ENCODE measurements at places on chromosomes 12 and 14.

GRCh38 chr12:108299980-108300696 lies 39.0 kb downstream of the CMKLR1 start:
- DNase-seq, result no peak

GRCh38 chr14:95833429-95833828 lies 43.2 kb upstream of the TUNAR start:
- DNase-seq, result no peak

GRCh38 chr12:96308881-96309280 lies 91.4 kb downstream of the CDK17 start:
- no peak for DNase-seq

GRCh38 chr14:77355811-77356210 lies 21.1 kb downstream of the TMED8 start:
- DNase-seq, result no peak

- no peak for DNase-seq
Observed at GRCh38 chr14:106286697-106287290, 760.4 kb downstream of the TMEM121 start.

DNA sequence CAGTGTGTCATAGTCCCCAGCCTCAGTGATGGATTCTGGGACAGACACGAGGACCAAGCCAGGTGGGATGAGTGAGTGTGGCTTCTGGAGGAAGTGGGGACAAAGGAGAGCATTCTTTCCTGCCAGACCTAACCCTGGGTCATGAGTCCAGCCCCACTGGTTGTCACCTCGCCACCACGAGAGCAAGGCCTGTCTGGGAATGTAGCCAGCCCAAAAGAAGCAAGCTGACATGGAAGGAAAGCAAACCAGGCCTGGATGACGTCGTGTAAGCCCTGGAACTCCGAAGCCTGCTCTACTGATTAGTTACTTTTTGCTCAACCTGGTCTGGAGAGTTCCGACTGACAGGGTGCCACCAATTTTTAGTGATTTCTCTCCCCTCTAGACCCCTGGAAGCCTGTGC lies 105.9 kb downstream of the SINHCAF start:
- DNase-seq, result no peak

DNA sequence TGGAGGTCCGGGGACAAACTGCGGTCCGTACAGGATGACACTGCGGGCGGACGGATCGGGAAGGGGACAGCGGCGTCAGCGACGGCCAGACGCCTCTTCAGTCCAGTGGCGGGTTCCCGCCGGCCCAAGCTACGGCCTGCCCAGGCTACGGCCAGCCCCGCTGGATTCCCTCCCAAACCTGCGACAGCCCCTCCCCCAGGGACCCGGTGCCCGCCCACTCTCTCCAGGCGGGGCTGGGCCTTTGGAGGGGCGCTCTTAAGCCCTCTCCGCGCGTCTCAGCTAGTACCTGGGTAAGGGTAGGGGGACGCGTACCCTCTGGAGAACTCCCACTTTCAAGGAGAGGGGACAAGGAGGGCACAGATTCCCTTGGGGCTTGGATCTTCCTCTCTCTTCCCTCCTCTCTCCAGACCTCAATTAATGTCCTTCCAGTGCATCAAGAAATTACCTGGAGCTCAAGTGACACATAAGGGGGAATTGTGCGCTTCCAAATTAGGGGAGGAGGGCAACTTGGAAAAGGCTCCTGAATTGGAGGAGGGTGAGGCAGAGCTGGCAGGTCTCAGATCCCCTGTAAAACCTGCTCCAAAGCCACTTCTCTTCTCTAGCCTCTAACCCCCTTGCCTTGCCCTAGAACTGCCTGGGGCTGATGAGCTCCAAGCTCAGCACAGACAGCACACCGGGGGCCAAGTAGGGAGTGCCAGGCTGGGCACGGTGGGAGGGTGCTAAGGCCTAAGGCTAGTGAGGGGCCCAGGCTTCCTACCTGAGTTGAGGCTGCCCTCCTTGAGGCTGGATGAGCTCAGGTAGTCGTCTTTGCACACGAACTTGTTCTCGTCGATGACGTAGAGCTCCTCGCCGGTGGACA lies 3.1 kb downstream of the LHX5 start:
- no peak for DNase-seq

GRCh38 chr14:77473921-77474320 lies 16.0 kb downstream of the AHSA1 start:
- peak; percentile 10 for DNase-seq

GRCh38 chr14:102554821-102555819 lies 37.3 kb upstream of the RCOR1 start:
- peak; percentile 70 for DNase-seq

DNA sequence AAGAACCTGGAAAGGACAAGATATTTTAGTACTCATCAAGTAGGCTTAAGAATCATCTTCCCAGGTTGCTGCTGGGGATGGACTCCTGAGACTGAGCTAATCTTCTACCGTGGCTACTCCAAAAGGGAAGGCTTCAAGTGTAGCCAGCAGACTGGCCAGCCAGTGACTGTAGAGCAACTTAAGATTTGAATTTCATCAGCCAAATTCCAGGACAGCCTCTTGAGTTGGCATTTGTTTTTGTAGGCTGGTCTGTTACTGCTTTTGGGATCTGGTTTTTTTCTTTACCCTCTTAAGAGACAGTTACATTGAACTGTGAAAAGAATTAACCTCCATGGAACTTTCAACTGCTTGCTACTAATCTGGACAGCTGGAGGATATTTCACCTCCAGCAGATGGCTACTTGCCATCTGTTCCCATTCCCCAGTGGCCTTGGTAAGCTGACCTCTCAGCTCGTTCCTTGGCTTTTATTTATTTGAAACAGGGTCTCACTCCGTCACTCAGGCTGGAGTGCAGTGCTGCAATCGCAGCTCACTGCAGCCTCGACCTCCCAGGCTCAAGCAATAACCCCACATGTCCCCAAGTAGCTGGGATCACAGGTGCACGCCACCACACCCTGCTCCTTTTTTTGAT lies 20.7 kb downstream of the VTI1B start:
- DNase-seq, result no peak

- no peak for DNase-seq
Observed at GRCh38 chr12:76303989-76304460, 44.2 kb downstream of the BBS10 start.

DNA sequence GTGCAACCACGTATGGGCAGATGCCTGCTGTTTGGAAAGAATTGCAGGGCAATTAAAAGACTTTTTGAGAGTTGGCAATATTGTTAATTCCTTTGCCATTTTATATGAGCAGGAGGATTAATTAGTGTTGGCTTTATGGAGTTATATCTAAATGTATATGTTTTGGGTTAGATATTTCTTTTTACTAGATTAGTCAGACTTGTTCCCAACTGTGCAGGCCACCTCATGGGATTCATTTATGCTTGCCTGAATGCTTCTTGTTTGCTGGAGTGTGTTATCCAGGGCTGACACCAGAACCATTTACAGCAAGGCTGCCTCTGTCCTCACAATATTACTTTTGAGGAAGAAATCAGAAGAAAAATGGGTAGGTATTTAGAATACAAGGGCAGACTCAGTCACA lies 192.5 kb downstream of the KTN1 start:
- DNase-seq, result no peak

- no peak for DNase-seq
Observed at GRCh38 chr14:33201116-33201515, 262.4 kb downstream of the NPAS3 start.

- no peak for DNase-seq
Observed at GRCh38 chr12:14948672-14949071, 10.3 kb upstream of the ERP27 start.

Data from sciatic nerve (tissue), 2 donors.